Activated naive CD4-positive, alpha-beta T cell (primary cell): ENCODE measurements at places on chromosomes 12 and 14.

DNA sequence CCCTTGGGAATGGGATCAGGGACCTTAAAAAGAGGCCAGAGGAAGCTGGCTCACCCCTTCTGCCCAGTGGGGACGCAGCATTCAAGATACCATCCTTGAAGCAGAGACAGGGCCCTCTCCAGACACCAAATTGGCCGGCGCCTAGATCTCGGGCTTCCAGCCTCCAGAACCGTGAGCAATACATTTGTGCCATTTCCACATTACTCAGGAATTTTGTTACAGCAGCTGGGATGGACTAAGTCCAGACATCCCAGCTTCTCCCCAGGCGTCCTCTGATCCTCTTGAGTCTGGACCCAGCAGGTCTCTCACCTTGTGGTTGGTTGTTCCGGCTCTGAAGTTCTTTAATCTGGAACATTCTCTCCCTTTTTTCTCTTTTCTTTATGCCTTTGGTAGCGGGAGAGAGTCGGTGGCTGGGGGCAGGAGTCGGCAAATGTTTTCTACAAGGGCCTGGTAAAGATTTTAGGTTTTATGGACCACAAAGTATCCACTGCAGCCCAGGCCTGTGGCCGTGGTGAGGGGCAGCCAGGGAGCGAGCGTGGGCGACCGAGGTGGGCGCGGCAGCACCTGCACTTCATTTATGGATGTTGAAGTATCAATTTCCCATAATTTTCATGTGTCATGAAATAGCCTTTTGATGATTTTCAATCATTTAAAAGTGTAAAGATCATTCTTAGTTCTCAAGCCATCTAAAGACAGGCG lies 4.8 kb downstream of the CEP170B start:
- DNase-seq = no peak

GRCh38 chr12:54368025-54368708 lies 3.9 kb upstream of the GPR84 start:
- no peak for DNase-seq

DNA sequence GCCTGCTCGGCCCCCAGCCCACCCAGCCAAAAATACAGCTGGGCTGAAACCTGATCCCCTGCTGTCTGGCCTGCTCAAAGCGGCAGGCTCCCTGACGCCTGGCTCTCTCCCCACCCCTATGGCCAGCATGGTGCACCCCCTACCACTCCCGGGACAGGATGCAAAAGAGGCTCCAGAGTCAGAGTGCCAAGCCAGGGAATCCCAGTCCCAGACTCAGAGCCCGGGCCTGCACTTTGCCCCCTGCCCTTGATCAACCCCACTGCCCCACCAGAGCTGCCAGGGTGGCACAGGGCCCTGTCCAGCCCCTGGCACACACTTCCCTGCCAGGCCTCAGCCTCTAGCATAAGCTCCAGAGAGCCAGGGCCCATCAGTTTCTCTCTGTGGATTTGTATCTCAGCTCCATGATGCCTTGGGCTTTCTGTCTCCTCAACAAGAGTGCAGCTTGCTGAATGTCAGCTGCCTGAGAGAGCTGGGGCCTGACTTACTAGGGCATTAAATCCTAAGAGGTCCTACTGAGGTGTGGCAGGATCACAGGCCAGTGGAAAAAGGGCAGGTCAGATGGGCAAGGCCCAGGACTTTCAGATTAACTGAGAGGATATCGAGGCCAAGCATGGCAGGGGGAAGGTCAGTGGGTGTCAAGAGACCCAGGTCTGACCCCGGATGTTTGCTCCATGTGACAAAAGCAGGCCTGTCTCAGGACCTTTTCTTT lies 13.9 kb downstream of the ACVRL1 start:
- DNase-seq = no peak

- DNase-seq = no peak
Observed at GRCh38 chr14:89760086-89760485, 194.4 kb downstream of the EFCAB11 start.

- DNase-seq = no peak
Observed at GRCh38 chr12:104805186-104805585, 152.9 kb downstream of the SLC41A2 start.

GRCh38 chr12:89373763-89374572 lies 21.7 kb upstream of the DUSP6 start:
- no peak for DNase-seq

DNA sequence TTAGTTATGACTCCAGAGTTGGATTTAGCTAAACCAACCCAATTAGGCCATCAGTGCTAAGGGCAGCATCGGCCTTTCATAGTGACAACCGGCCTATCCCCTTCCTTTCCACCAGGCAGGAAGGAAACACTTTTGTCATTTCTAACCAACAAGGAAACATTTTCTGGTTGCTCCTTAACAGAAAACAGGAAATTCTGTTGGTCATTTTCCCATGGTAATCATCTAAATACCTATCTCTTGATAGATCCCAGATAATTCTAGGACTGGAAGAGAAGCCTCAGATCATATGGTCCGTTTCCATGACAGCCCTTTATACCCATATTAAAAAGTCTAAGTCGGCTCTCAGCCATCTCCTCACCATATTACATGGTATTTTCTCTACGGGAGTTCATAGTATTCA lies 79.2 kb upstream of the USP44 start:
- DNase-seq = no peak

GRCh38 chr12:6230321-6231110 lies 30.3 kb downstream of the CD9 start:
- peak; percentile 38 for DNase-seq

GRCh38 chr14:60561845-60562746 lies 53.1 kb downstream of the SIX6 start:
- no peak for DNase-seq

GRCh38 chr12:127607146-127607725 lies 659.7 kb upstream of the TMEM132C start:
- DNase-seq = no peak

GRCh38 chr14:36452860-36453259 lies 67.2 kb downstream of the NKX2-1 start:
- DNase-seq = no peak

GRCh38 chr14:44854114-44854513 lies 107.6 kb downstream of the KLHL28 start:
- peak; percentile 2 for DNase-seq

DNA sequence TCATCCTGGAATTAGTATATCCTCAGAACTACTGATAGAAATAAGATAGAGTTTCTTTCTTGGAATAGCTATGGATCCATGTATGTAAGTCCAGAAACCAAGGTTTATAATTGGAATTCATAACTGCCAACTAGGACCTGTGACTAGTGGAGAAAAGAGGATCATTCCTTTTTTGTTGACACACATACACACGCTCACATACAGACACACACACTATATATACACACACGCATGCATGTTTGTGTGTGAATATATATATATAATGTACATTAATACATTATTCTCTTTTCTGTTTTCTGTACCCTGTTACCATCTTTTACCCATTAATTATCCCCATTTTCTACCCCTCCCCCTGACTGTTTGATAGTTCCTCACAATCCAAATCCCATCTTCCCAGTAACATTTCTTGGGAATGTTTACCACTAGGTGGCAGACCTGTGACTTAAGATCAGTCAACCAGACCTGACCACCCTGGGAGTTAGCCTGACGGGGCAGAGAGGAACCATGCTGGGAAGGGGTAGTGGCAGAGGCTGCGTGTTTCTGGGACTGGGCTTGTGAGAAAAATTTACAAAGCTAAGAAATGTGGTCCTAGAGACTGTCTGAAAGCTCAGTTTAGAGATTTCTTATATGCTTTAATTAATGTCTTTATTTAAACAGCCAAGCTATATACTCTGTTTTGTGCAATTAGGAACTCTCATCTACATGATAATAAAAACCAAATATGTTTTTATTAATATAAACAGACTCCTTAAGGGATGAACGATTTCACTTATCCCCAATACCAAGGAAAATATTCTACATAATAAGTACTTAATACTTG lies 308.0 kb downstream of the PPFIA2 start:
- no peak for DNase-seq

GRCh38 chr12:13444076-13444475 lies 247.6 kb downstream of the EMP1 start:
- DNase-seq = no peak

- DNase-seq = no peak
Observed at GRCh38 chr14:91241863-91242262, 2.6 kb downstream of the GPR68 start.

DNA sequence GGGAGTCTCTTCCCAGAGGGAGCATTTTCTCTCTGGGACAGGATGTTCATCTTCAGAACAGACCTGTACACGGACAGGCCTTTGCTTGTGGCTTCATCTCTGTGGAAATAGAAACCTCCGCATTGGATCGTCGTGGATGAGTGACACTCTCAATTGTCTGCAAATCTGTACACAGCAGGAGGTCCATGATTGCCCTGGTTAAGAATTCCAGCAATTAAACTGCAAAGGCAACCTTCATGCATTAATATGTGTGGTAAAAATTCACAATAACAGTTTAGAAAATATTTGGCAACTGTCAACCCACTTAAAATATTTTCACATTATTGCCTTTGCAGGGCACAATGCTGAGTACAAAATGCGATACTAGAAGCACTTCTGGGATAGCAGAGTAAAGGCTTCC lies 149.8 kb upstream of the SFSWAP start:
- DNase-seq = no peak

DNA sequence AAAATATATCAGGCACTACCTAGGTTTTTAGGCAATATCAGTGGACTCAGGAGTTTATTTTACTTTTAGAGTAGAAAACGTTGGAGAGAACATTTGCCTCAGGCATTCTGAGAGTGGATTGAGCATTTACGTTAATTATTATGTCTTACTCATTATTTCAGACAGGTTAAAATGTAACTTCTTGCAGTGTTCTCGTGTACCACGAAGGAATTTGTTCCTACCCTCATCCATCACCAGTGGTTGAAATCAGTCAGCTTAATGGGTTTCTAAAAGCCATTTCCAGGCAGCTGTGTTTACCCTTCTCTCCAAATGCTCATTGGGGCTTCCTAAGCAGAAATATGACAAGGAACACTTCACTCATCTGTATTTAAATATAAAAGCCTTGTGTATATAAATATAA lies 9.1 kb upstream of the LDHB start:
- no peak for DNase-seq

DNA sequence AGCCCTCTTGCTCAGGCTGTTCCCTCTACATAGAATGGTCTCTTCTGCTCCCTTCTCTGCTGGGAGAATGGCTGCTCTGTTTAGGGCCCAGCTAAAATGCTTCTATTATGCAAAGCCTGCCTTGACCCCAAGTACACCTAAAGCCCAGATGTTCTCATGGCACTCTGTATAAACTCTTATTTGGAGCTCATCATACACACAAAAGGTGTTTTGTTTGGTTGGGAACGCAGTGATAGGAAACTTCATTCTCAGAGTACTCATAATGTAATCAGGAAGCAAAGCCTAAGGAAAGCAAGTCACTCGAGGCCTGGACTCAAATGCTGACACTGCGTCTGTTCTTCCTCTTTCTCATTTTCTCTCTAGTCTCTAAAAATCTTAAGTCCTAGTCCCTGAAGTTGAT lies 38.2 kb upstream of the SYCP3 start:
- DNase-seq = no peak
